ENCODE measurements at places on chromosomes 3 and 15.

GRCh38 chr3:185537369-185537970 is 14.9 kb downstream of the LIPH start:
- DNase-seq, result no peak

- no peak for DNase-seq
These were observed 794.4 kb upstream of the LMCD1 start for GRCh38 chr3:7707187-7707586.

- DNase-seq, result no peak
These were observed 145.2 kb downstream of the KLF13 start for GRCh38 chr15:31471731-31472430.

DNA sequence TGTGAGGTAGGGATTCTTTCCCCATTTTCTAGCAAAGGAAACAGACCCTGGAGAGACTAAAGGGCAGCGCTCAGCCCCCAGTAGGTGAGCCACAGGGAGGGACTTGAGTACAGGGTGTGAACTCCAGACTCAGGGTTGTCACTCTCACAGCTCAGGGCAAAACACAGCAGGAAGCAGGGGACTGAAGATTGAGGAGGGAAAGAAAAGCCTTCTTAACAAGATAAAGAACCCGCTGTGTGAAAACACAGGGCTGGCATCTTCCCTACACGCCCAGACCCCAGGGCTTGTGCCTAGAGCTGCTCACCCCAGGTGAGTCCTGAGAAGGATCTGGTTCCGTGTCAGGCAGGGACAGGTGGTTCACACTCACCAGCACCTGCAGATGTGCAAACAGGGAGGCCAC is 59.6 kb downstream of the ABTB1 start:
- DNase-seq, result no peak

- no peak for DNase-seq
These were observed 1.1 kb upstream of the ECT2 start for GRCh38 chr3:172749230-172749965.

DNA sequence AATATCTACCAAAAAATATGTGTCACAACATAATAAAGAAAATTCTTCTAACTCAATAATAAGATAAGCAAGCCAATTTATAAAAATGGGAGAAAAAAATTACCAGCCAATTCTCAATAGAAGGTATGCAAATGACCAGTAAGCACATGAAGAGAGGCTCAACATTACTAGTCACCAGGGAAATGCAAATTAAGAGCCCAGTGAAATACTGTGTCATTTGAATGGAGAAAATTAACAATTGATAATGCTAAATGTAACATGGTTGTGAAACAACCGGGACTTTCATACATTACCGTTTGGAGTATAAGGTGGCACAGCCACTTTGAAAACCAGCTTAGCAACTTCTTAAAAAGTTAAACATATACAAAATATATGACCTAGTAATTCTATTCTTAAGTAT is 460.7 kb downstream of the IGSF11 start:
- no peak for DNase-seq

DNA sequence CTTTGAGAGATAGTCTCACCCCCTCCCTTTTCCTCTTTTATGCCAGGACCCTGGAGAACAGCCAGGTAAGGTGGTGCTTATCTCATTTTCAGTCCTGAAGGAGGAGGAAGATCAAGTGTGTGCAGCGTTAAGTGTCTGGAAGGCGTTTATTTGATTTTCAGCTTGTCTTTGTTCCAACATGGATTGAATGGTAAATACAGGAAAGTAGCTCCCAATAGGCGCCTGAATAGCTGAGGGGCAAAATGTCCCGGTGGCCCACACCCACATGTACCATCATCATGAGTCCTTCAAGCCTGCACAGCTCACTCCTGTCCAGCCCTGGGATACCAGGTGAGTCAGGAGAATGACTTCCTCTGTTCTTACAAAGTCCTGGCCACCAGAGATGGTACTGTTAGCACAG is 73.5 kb downstream of the CEMIP start:
- DNase-seq, result no peak

- DNase-seq, result no peak
These were observed 131.4 kb downstream of the EPHA3 start for GRCh38 chr3:89238846-89239245.
